Activated CD8-positive, alpha-beta T cell treated with anti-CD3 and anti-CD28 coated beads for 36 hours (primary cell): ENCODE measurements at places on chromosomes 2 and 18. TPM values are rescaled to one million over a fixed set of nuclear protein-coding genes. Genes with fewer than 3 reads are reported as not detected.

POTEJ gene
- total RNA-seq = not detected

GULP1 gene
- total RNA-seq = not detected

CRYGC gene
- not detected for total RNA-seq

ATOH8 gene
- total RNA-seq = not detected

TPO gene
- total RNA-seq = not detected

UBE2E3 gene
- 26.7 TPM for total RNA-seq

DBI gene
- 143 TPM for total RNA-seq

HOXD12 gene
- not detected for total RNA-seq

CXCR1 gene
- not detected for total RNA-seq

GRCh38 chr18:23145621-23146020, 10.3 kb downstream of the CABLES1 start:
- DNase-seq = no peak

- DNase-seq = no peak
These were observed 317.8 kb downstream of the MBD2 start for GRCh38 chr18:53906681-53907080.

DNA sequence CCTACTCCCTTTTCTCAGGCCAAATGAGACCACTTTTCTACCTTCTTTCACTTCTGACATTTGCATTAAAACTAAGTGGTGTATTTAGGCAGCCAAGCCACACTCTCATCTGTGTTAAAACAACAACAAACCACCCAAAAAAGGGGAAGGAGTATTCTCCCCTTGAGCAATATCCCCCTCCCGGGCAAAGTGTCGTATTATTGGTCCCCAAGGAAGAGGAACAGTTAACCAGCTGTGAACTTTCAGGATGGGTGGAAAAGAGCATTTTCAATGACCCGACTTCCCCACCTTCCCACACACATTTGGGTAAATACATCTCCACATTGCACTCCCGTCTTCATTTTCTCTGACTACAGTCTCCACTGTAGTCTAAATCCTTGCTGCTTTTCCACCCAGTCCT, 44.3 kb downstream of the FEZ2 start:
- no peak for DNase-seq

DNA sequence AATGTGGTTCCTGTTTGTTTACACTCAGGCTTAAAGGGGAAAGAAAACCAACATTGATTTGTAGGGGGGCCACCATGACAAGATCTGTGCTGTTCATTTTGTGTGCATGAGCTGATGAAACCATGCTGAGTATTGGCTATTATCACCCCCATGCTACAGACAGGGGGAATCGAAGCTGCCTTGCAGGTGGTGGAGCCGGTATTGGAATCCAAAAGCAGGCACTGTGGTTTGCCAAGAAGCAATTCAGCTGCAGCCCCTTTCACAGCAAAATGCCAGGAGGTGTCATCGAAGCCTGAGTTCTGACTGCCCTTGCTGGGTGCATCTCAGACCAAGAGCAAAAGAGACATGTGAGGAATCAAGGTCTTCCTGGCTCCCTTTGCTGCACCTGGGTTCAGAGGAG, 221.9 kb downstream of the UXS1 start:
- no peak for DNase-seq

- no peak for DNase-seq
These were observed 410.1 kb upstream of the TCF4 start for GRCh38 chr18:55998071-55998522.

DNA sequence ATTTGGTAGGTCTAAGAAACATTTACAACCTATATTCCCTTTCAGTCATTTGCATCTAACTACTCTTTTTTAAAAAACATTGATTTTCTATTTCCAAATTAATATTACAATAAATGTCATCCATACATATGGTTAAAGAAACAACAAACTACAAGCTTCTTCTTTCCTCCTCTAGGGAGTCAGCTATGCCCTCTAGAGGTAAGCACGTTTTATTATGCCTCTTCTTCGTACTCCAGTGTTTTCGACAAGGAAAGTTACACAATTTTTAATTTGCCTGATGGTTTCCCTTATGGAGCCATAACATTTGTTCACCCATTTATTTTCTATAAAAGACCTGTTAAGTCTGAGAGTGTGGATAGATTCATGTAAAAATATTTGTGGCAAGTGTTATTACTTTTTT, 183.4 kb upstream of the CDH7 start:
- DNase-seq = no peak

DNA sequence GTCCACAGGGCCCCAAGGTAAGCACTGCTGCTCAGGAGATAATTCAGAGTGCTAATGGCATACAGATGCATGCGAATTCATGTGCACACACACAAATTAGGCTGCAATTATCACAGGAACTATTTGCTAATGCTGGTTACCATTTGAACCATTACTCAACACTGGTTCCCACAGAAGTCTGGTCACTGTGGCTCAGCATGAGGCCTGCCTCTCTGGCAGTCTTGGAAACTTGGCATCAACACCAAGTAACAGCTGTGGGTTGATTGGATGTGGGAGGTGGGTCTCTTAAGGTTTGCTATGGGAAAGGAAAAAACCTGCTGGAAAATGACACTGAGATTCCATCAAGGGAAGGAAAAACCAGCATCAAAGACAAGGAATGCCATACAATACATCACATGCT, 105.0 kb downstream of the CELF4 start:
- DNase-seq = no peak

DNA sequence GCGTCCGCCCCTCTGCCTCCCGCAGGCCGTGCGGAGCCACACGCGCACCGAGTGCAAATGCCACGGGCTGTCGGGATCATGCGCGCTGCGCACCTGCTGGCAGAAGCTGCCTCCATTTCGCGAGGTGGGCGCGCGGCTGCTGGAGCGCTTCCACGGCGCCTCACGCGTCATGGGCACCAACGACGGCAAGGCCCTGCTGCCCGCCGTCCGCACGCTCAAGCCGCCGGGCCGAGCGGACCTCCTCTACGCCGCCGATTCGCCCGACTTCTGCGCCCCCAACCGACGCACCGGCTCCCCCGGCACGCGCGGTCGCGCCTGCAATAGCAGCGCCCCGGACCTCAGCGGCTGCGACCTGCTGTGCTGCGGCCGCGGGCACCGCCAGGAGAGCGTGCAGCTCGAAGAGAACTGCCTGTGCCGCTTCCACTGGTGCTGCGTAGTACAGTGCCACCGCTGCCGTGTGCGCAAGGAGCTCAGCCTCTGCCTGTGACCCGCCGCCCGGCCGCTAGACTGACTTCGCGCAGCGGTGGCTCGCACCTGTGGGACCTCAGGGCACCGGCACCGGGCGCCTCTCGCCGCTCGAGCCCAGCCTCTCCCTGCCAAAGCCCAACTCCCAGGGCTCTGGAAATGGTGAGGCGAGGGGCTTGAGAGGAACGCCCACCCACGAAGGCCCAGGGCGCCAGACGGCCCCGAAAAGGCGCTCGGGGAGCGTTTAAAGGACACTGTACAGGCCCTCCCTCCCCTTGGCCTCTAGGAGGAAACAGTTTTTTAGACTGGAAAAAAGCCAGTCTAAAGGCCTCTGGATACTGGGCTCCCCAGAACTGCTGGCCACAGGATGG, 7.1 kb upstream of the WNT10A start:
- peak; percentile 18 for DNase-seq

DNA sequence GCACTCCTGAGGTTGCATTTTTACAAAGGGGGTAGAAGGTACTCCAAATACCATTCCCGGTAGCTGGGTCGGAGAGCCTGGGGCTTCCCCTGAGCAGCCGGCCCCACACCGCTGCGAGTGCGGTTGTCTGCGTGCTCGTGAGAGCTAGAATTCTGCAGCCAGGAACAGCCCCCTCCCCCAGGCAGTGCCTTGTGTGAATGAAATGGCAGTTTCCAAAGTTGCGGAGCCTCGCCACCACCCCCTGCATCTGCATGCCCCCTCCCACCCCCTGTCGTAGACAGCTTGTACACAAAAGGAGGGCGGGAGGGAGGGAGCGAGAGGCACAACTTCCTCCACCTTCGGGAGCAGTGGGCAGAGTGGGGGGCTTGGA, 1.1 kb downstream of the MYCN start:
- peak; percentile 20 for DNase-seq

DNA sequence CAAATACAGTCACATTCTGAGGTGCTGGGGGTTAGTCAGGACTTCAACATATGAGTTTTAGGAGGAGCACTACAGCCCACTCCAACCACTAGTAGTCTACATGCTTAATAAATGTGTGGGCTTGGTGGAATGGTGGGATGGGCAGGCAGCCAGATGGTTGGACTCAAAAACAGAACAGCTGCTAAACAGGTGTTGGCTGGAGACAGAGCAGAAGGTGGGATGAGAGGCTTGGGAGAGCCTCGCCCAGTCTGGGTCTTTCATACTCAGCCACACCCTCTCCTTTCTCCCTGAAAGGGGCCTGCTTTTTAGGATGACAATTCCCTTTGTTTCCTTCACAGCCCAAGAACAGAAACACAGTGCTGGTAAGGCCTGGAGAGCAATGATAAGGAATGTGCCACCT, 143.9 kb upstream of the KLHL29 start:
- DNase-seq = no peak

GRCh38 chr2:16653083-16653375, 12.6 kb downstream of the CYRIA start:
- DNase-seq = no peak

DNA sequence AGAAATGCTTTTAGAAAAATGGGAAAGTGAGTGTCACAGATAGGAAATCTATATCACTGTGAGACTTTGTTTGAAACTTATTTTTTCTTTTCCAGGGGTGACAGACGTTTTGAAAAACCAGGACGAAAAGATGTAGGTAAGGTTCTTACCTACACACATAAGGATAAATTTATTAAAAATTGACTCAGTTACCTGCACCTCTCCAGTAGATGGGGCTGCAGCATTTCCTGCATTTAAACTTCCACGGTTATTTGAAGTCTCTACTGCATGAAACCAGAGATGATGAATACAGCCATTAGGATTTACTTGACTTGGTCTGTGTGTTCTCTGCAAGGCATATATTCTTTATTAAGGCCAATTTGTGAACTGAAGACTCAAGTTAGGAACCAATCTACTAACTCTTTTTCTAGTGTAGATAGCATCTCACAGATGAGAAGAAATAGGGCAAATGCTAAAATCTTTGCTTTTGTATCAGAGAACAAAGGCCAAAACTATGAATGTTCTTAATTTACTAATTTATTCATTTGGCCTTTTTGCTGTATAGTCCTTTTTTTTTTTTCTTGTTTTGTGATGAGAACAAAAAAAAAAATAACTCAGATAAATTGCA, 15.0 kb downstream of the KCNJ13 start:
- peak; percentile 47 for DNase-seq
